ENCODE measurements at places on chromosomes 5 and 9. TPM values are rescaled to one million over a fixed set of nuclear protein-coding genes. Genes with fewer than 3 reads are reported as not detected.

CER1 gene
- not detected for polyA plus RNA-seq

SPINK6 gene
- polyA plus RNA-seq: not detected

AQP3 gene
- polyA plus RNA-seq: 0.70 TPM

BHMT2 gene
- polyA plus RNA-seq: not detected

TRIM36 gene
- 1.7 TPM for polyA plus RNA-seq

CDC14B gene
- 0.03 TPM for polyA plus RNA-seq

ECM2 gene
- polyA plus RNA-seq: 0.15 TPM

FOXD4L6 gene
- not detected for polyA plus RNA-seq

ANKRD33B gene
- polyA plus RNA-seq: not detected

IL3 gene
- not detected for polyA plus RNA-seq

PLAC8L1 gene
- polyA plus RNA-seq: not detected

IRX1 gene
- polyA plus RNA-seq: not detected

DRD1 gene
- polyA plus RNA-seq: not detected

NR4A3 gene
- 0.92 TPM for polyA plus RNA-seq

CARTPT gene
- not detected for polyA plus RNA-seq

FOXI1 gene
- polyA plus RNA-seq: not detected

GABBR2 gene
- not detected for polyA plus RNA-seq

LRRC19 gene
- polyA plus RNA-seq: not detected

OR1J2 gene
- not detected for polyA plus RNA-seq

All from CD14-positive monocyte (primary cell).